ENCODE measurements at places on chromosomes 16 and 17.
A peak's percentile ranks its signal among the peaks of the same experiment; 100 is the strongest.

- peak; percentile 64 for DNase-seq
These were observed 365.2 kb downstream of the C16orf95 start for GRCh38 chr16:86951831-86952598.

DNA sequence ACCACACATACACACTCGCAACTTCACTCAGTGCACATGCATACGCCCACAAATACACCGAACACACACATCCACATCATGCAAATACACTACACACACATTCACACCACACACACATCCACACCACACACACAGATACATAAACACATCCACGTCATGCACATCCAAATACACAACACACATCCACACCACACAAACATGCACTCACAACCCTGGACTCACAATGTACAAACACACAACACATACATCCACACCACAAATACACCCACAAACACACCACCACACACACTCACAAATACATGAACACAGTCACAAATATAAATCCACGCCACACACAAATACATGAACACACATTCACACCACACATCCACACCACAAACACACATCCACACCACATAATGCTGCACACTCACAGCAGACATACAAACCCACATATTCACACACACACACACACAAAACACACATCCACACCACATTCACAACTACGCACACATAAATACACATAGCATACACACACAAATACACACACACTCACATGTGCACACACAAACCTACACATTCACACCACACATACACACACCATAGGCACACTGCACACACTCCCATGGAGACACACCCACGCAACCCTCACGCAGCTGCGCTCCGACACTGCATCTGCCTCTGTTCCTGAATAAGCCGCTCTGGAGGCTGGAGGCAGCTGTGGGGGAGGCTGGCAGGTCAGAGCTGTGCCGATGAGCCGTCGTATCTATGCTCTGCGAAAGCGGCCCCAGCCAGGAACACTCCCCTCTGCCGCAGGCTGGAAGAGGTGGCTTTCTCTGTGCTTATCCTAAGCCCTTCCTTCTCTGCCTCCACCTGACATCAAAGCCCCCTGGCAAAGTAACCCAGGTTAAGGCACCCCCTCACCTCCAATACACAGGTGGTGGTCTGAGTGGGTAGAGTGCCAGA, 141.8 kb downstream of the GRIN2A start:
- DNase-seq: no peak

- no peak for DNase-seq
These were observed 107.1 kb downstream of the RAP1GAP2 start for GRCh38 chr17:2903193-2903974.

DNA sequence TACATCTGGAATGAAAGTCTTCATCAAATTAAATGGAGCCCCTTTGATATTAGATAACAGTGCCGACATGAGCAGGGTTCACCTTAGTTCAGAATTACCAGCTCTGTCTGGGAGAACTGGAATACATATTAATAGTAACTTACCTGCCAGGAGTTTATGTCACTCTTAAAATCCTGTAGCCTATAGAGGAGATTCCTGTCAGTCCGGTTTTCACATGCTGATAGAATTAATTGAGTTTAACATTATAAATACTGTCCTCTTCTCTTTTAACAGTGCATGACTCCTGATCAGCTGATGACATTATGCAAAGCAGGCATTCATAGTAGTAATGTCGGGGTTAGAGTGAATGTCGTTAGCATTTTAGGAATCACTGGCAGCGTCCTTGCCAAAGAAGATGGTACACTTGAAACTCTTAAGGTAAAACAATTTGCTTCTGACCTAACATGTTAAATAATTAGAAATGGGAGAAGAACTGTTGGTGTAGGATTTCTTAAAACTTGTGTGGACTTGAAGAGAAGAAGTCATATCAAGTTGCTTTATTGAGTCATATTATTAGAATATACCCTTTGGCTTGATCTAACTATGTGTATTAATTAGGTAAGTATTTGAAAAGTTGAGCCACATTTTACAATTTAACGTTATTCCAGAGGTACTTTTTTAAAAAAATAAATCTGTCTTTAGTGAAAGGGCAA, 34.3 kb downstream of the HEATR3 start:
- DNase-seq: no peak

- no peak for DNase-seq
These were observed 6.6 kb downstream of the DEF8 start for GRCh38 chr16:89955001-89955685.

GRCh38 chr17:1627182-1627981, 1.3 kb downstream of the SLC43A2 start:
- DNase-seq: no peak

DNA sequence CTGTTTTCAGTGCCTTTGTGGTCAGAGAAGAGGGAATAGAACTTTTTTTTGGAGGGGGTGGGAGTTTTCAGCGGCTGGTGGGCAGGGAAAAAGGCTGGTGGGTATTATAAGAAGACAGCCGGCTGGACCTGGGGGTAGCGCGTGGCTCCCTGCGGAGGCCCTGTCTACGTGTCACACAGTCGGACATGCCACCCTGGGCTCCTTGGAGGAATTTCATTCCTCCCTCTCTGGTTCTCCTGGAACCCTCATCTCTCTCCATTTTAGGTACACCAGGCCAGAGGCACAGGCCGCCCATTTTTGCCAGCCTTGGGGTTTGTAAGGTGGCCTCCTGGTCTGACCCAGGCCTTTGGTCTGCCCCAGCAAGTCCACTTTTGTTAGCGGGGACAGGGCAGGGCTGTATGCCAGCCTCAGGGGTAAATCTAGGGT, 908 bp downstream of the FKBP10 start:
- no peak for DNase-seq

- DNase-seq: no peak
These were observed 120.9 kb downstream of the METRNL start for GRCh38 chr17:83200231-83200699.

DNA sequence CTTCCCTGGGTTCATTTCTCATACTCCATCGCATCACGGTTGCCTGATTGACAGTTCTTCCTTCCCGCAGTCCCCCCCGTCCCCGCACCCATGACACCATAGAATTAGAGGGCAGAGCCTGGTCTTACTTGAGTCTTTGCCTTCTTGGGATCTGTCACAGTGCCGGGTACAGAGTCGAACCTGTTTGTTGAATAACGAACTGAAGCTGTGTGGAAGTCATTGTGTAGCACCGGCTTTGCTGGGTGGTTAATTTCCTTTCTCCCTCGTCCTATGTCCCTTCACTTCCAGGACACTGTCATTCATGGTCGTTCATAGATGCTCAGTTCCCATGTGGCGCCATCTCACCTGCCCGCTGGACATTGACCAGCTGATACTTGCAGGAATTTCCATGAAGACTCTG, 315.3 kb downstream of the CPPED1 start:
- no peak for DNase-seq

DNA sequence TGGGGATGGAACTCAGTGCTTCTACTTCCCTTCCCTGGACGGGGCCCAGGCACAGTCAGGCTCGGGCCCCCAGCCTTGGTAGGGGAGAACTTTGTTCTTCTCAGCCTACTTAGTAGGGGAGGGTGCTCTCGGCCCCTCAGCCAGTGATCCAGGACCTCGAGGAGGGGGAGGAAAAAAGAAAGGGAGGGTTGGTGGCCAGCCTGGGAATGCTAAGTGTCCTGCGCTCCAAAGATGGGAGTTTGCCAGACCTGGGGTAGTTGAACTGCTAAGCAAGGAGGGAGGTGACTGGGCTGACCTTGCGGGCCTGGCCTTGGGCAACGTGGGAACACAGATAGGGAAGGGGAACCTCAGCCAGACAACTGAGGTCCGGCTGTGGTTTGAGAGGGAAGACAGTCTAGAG, 12.2 kb downstream of the ADGRG1 start:
- DNase-seq: no peak

DNA sequence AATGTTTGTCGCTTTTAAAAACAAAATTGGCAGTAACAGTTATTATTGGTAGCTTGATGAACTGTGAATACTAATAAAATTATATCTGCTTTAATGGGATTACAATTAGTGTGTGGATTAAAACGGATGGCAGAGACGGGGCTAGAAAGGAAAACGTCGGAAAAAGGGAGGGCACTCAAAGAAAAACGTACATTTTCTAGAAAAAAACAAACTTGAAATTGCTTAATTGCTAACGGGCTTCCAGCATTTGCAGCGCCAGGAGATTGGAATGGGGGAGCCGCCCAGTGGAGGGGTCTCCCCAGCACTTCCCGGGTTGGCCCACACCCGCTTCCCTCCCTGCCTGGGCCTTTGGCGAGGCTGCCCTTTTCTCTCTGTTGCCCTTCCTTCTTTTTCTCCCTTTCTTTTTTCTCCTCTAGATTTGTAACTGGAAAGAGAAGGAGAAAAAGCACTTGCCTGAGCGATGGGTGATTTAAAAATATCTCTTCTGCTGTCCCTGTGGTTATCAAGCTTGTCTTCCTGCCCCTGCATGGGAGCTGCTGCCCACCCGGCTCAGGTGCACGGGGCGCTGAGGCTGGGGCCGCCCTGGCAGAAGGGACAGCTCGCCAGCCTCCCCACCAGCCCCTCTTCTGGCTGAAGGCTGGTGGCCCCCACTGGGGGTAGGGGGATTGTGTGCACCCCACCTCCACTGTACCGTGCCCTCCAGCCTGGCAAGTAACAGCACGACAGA, 5.9 kb downstream of the BAHCC1 start:
- no peak for DNase-seq

DNA sequence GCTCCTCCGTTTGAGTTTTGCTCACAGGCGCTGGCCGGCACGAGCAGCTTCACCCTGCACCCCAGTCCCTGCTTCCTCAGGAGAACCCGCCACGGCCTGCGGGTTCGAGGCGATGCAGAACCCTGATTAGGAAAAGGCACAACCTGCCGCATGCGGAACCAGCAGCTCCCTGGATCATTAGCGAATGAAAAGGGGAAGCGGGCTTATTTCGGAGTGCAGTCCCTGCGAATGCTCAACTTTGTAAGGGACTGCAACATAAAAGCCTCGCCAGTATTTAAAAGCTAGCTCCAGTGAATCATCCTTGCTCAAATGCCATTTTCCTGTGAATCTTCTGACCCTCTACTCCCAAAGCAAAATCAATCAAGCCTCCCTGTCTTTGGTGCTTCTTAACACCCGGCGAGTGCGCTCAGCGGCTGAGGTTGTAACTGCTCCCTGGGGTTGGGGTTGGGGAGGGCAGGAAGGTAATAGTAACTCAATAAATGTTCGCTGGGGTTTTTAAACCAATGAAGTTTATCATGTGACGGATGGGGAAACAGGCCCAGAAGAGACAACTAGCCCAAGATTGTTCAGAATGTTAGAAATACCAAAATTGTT, 678 bp upstream of the AKAP10 start:
- DNase-seq: no peak

DNA sequence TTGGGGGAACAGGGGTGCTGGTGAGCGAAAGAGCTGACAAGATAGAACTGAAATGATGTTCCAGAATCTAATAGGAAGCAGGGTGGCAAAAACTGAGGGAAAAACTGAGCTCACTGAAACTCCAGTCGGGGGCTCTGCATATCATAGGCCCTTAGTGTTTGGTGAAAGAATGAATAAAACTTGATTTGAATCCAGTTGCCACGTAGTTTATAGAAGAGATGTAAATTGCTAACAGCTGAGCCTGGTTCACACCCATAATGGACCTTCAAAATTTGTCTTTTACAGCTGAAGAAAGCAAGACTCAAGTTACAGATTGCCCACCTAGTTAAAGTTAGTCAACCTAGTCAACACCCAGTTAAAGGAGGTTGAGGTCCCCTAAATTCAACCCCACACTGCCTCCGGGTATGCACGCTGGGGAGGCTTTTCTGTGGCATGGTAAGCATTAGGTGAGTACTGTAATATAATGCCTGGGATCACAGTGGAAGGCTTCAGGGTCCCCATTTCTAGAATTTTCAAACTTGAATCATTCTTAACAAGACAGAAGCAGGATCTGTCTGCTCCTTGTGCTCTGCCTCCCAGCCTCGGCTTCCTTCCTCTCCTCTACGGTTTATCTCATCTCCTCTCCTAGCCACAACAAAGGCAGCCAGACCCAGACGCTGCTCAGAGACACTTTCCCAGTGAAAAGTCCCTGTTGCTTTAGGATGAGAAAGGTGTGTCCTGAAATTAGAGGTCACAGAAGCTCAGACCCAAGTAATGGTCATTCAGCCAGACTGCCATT, 26.9 kb upstream of the SUPT4H1 start:
- no peak for DNase-seq

- DNase-seq: peak; percentile 35
These were observed 11.9 kb downstream of the SBK1 start for GRCh38 chr16:28304214-28304613.

- peak; percentile 55 for DNase-seq
These were observed 30.4 kb downstream of the SOCS3 start for GRCh38 chr17:78329263-78330059.

GRCh38 chr16:11180489-11180888, 75.5 kb downstream of the SOCS1 start:
- no peak for DNase-seq

DNA sequence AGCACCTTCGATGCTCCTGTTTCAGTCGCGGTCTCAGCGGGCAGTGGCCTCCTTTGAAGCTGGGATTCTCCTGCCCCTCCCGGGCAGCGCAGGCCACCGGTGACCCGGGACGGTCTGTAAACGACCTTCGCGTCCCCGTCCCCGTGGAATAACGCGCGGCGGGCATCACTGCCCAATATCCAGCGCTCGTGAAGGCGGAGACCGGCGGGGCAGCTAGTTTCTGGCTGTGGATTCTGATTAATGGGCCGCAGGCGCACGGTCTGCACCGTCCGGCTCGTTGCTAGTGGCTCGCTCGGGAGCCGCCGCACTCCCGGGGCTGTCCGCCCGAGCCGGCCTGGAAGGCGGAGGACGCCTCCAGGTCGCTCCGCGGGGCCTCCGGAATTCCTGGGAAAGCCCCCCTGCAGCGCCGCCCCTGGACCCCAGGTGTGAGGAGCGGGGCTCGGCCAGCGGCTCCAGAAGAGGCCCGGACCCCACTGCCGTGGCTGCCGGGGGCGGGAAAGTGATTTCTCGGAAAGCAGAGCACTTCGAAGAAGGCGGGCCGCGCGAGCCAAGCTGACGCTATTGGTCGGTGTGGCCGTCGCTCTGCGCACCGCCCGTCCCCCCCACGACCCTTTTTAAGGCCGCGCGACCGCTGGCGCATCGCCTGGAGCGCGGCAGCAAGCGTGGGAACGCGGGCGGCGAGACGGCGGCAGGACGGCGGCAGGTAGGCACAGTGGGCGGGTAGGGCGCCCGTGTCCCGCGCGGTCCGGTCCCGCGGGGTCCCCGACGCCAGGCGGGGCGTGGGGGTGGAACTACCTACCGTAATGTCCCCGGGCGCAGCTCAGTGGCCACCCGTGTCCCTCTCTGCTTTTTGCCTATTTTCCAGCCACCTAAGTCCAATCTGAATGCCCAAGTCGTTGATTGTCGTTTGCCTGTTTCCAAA, at the start of gene IRF8:
IRF8 (plus strand) TSS at position 642 of the 922 bp plus-strand sequence. CDS start 3,854 bp downstream, outside the sequence.
- no peak for DNase-seq

Data from A549 (cell line).